ENCODE measurements at places on chromosomes 6 and 20. TPM values are rescaled to one million over a fixed set of nuclear protein-coding genes. Genes with fewer than 3 reads are reported as not detected.

The SYNJ2 gene
- 8.2 TPM for total RNA-seq

The CEP250 gene
- 15.0 TPM for total RNA-seq

The TBPL1 gene
- total RNA-seq: 18.4 TPM

The RIPPLY2 gene
- total RNA-seq: not detected

The OPN5 gene
- not detected for total RNA-seq

The TRAPPC3L gene
- not detected for total RNA-seq

The MAFB gene
- 1.3 TPM for total RNA-seq

The HEY2 gene
- not detected for total RNA-seq

The SPINT3 gene
- not detected for total RNA-seq

The B3GAT2 gene
- total RNA-seq: under 0.01 TPM

The TPBG gene
- total RNA-seq: 120 TPM

The SMLR1 gene
- total RNA-seq: not detected

The LRRC73 gene
- total RNA-seq: 0.13 TPM

The MYBL2 gene
- total RNA-seq: under 0.01 TPM

The CLPSL2 gene
- total RNA-seq: not detected

The KIF25 gene
- not detected for total RNA-seq

The PRRT1 gene
- total RNA-seq: not detected

The WFDC2 gene
- total RNA-seq: not detected

The TFAP2C gene
- total RNA-seq: 2.9 TPM

The CEP162 gene
- total RNA-seq: 3.4 TPM

The NKX2-2 gene
- total RNA-seq: not detected

The POM121L2 gene
- total RNA-seq: not detected

The DEFB132 gene
- total RNA-seq: not detected

The TAP2 gene
- 43.1 TPM for total RNA-seq

The ZNF133 gene
- total RNA-seq: 33.3 TPM

The PRDM1 gene
- total RNA-seq: 5.3 TPM

The RSPH4A gene
- total RNA-seq: 0.26 TPM

The NEDD9 gene
- 2.0 TPM for total RNA-seq

The GCNT2 gene
- 10.3 TPM for total RNA-seq

The TRIM40 gene
- total RNA-seq: not detected

The RNF217 gene
- 16.3 TPM for total RNA-seq

The KIFC1 gene
- total RNA-seq: 0.26 TPM

The NPEPL1 gene
- total RNA-seq: 23.7 TPM

The TNFRSF6B gene
- total RNA-seq: 7.1 TPM

The MUC21 gene
- total RNA-seq: 0.53 TPM

The ADGB gene
- not detected for total RNA-seq

The RBM24 gene
- 0.13 TPM for total RNA-seq

The SLC17A5 gene
- total RNA-seq: 18.7 TPM
